Posterior vena cava (tissue), 2 donors: ENCODE measurements at places on chromosomes 12 and 14.

- no peak for DNase-seq
Measured at GRCh38 chr14:39318574-39318973, 84.9 kb downstream of the MIA2 start.

- no peak for DNase-seq
Measured at GRCh38 chr12:54282949-54283593, 2.5 kb downstream of the HNRNPA1 start.

DNA sequence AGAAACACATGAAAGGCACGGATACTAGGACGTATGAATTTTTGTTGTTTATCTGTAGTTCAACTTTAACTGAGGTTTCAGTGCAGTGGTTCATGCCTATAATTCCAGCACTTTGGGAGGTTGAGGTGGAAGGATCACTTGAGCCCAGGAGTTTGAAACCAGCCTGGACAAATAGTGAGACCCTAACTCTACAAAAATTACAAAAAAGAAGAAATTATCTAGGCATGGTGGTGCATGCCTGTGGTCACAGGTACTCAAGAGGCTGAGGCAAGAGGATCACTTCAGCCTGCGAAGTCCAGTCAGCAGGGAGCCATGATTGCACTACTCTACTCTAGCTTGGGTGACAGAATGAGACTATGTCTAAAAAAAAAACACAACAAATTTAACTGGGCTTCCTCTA lies 8.0 kb downstream of the KRT6B start:
- DNase-seq, result no peak

DNA sequence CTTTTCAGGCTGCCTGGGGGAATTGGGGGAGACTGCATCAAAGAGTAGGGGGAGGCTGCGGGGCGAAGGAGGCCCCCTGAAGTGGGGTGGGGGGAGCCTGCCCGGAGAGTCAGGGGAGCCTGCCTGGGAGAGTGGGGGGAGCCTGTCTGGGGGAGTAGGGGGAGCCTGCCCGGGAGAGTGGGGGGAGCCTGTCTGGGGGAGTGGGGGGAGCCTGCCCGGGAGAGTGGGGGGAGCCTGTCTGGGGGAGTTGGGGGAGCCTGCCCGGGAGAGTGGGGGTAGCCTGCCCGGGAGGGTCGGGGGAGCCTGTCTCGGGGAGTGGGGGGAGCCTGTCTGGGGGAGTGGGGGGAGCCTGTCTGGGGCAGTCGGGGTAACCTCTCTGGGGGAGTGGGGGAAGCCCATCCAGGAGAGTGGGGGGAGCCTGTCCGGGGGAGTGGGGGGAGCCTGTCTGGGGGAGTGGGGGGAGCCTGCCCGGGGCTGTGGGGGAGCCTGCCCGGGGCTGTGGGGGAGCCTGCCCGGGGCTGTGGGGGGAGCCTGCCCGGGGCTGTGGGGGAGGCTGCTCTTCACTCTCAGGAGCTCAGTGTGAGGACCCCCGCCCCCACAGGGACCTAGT lies 6.5 kb upstream of the DEGS2 start:
- DNase-seq, result no peak

DNA sequence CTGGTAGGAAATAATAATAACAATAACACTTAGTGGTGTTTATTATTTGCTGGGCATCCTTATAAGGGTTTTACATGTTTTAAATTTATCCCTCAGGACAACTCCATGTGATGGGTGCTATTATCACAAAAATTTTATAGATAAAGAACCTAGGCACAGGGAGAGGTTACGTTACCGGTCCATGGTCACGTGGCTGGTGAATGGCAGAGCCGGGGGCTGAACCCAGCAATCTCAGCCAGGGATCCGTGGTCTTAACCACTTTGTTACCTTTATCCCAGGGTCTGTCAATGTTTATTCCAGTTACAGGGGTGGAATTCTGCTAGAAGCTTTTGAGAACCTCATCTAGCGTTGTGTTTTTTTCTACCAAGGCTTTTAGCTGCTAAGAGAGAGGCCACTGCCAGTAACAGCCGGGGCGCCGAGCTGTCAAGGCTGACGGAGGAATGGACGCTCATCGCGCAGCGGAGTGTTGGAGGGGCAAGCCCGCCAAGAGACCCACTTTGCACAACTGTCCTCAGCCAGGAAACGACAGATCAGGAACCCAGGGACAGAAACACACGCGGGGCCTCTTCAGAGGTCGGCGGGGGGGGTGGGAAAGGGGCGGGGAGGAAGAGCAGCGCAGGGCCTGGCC lies 418 bp downstream of the AMN1 start:
- no peak for DNase-seq

GRCh38 chr12:104896710-104897109 lies 61.4 kb downstream of the SLC41A2 start:
- no peak for DNase-seq

DNA sequence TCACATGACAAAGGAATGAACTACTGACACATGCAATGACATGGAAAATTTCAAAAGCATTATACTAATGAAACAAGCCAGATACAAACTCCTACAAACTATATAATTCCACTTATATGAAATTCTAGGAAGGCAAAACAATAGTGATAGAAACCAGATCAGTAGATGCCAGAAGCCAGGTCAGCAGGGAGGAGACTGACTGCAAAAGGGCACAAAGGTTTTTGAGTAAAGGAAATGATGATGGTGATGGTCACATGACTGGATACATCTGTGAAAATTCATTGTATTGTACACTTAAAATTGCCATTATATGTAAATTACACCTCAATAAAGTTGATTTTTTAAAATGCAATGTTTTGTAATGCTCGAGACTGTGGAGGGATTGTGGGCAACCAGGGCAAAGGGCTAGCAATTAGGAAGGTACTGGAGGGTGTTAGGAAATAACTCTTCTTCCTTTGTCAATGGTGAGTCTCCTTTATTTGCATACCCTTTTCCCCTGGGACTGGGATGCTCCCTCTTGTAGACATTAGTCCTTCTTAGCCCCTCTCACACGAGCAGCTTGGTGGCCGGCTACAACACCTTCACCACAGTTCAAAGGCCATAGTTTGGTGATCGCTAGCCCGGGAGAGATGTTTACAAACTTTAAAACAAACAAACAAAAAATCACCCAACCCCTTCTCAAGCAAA lies 6.7 kb upstream of the PRPF40B start:
- no peak for DNase-seq

DNA sequence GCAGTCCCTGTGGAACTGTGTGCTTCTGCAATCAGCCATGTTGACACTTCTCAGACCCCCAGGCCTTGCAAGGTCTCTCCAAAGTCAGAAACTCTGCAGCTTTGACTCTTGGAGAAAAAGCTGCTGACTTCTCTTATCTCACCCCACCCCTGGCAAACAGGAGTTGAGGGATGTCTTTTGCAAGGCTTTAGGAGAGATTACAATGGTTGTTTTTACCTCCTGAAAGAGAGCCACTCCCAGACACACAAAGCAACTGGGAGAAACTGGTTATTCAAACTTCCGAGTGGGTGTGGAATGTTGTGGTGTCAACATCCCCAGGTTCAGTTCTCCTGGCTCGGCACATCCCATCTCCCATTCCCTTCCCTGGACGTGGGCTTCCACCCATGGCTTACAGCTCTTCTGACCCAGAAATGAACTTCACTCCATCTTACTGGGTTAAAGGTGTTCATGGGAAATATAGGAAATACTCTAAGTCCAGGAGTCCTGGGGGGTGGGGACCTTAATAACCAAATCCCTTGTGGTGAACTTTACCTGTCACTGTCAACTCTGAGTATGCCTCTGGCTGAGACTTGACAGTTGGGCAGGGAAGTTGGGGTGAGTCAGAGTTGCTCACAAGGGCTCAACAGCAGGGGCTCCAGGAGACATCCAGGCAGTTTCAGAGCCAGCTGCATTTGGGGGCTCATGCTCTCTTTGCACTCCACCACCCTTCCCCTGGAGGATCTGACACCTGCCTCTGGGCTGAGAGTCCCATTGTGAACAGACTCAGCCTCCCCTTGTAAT lies 41.9 kb downstream of the CCDC177 start:
- no peak for DNase-seq

GRCh38 chr14:34700622-34701130 lies 13.7 kb downstream of the CFL2 start:
- no peak for DNase-seq

GRCh38 chr12:46549527-46550265 lies 177.1 kb upstream of the SLC38A2 start:
- no peak for DNase-seq

- DNase-seq, result no peak
Measured at GRCh38 chr14:58633831-58634230, 3.9 kb upstream of the DACT1 start.

DNA sequence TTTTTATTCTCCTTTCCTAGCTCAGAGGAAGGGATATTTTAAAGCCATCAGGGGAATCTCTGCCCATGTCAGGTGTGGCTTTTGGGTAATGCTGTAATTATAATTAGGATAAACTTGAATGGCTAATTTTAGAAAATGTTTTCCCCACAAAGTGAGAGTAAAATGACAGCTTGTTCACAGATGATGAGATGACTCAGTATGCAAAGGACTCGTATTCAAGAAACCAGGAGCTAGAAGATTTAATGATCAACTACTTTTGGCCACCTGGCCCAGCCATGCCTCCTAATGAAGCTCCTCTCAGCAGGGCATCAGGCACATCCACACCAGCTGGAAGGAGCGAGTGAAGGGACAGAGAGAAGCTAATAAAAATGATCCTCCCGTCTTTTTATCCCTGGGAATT lies 29.0 kb upstream of the PLEKHG7 start:
- DNase-seq, result no peak
